Fibroblast of pulmonary artery (primary cell): ENCODE measurements at places on chromosomes 5 and 9.

DNA sequence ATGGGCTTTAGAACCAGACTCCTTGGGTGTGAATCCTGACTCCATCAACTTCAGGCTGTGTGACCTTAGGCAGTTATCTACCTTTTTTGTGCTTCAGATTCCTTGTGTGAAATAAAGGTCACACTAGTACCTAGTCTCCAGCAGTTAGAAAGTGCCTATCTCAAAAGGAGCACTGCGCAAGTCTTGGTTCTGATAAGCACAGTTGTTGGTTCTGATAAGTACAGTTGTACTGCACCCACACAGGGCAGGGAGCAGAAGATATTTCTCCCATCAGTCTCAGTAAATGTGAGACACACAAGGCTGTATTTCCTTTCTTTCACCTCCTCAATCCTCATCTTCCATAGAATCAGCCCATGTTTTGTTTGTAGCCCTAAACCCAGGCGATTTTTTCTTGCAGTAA is 116.6 kb upstream of the DPYSL3 start:
- no peak for DNase-seq

GRCh38 chr5:132262882-132263547 is 5.5 kb downstream of the PDLIM4 start:
- DNase-seq: no peak

- DNase-seq: no peak
These were observed 23.1 kb downstream of the FAT2 start for GRCh38 chr5:151568036-151568435.

- DNase-seq: no peak
These were observed 385.0 kb upstream of the TRPC7 start for GRCh38 chr5:136750224-136750862.

DNA sequence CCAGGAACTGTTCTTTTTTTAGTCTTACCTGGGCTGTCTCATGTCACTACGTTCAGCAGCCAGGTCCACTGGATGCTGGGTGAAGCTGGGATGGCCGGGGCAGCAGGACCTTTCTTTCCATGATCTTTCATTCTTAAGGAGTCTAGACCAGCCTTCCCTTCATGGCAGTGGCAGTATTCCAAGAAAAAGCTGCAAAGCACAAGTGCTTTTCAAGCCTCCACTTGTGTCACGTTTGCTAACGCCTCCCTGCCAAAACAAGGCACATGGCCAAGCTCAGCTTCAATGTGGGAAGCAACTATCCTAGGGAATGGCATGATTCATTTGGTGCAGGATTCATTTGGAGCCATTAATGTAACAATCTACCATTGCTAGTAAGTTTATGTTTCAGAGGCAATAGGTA is 94.8 kb downstream of the RCL1 start:
- DNase-seq: peak; percentile 50

DNA sequence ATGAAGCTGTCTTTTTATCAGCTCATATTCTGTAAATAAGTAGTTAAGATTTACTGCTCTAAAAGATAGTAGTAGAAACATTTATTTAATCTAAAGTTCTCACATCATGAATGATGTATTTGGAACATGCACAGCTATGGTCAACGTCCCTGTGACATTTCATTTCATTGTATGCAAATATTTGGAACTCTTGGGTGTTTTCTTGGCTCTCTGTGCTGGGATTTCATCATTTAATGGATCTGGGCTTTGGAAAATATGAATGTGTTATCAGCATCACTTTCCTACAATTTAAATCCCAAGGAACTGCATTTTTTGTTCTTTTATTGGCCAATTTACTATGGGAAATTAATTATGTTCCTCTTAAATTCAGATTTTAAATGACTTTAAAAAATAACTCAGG is 462.9 kb downstream of the SEMA5A start:
- DNase-seq: peak; percentile 57

- DNase-seq: no peak
These were observed 2.6 kb downstream of the NOTCH1 start for GRCh38 chr9:136543280-136543679.

- peak; percentile 9 for DNase-seq
These were observed 147.5 kb downstream of the CSNK1G3 start for GRCh38 chr5:123659495-123659894.

DNA sequence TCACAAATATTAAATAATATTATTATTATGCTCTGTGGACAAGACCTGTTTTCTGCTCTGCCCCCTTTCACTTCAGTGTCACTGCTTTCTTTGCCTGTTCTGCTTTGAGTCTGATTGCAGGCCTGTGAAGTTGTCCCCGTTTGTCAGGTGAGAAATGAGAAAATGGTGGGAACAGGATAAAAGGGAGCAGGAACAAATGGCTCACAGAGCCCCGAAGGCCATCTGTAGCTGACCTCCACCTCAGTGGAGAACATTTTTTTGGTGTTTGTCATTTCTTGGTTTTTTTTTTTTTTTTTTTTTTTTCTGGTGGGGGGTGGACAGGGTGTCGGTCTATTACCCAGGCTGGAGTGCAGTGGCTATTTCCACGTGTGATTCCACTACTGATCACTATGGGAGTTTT is 13.2 kb upstream of the S100Z start:
- DNase-seq: no peak

DNA sequence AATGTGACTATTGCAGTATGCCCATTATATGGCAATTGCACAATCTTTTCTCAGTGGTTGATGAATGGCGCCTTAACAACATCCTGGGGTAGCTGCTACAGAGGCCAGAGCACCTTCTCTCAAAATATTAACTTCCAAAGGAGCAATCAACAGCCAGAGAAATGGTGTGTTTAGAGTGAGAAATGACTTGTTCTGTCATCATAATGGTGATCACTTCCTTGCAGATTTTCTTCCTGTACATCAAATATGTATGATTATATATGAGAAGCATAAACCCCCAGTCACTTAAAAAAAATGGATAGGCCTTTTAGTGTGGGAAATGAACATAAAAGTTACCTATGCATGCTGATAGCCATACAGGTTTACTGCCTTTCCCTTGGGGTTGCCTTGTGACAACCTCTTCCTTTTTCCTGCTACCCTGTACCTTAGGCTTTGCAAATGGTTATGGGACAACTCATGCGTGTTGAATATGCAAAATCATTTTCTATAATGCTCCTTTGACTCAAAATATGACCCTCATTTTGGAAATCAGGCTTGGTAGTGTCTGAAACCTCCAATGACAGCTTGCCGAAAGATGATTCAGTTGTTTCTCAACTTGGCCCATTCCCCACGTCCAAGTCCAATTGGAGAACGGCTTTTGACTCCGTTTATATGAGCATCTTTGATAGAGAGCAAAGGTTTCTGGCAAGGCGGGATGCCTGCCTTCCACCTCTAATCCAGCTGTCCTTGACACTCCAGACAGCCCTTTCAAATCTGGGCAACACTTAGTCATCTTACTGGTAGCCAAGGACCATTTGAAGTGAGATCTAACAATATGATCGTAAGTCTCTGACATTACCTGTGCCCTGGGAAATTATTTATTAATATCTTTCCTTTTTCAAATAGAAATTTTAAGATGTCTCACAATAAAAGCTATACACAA is 69.3 kb downstream of the SLC1A1 start:
- DNase-seq: no peak

DNA sequence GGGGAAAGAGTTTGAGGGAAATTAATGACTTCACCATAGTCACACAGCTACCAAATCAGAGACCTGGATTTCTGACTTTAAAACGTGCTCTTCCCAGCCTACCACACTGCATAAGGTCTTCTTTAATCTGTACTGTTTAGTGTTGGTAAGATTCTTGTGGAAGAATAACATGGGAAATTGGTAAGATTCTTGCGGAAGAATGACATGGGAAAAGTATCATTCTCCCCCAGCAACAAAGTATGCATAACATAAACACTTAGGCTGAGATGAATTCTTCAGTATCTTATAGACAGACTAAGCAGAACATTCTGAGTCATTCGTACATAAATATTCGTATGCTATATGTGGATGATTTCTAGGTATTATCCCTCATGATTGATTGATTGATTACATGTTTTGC is 170.4 kb downstream of the FOCAD start:
- peak; percentile 60 for DNase-seq

- no peak for DNase-seq
These were observed 356.9 kb downstream of the CSNK1G3 start for GRCh38 chr5:123868881-123869280.

- DNase-seq: no peak
These were observed 2.2 kb downstream of the PLCXD3 start for GRCh38 chr5:41508186-41508585.

DNA sequence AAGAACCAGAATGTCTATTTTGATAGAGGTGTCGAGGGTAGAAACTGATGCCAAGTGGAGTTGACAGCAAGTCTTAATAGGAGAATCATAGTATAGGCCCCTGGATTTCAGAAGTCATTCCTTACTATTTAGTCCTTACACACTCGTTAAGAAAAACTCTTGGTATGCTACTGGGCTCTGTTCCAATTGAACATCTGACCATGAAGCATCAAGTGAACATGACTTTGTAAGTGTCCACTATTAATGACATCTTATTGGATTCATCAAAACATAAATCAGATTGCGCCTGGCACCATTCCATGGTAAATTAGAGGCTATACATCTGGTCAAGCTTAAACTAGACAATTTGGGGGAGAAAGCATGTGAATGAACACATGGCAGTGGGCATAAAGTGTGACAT is 1056.5 kb upstream of the EDIL3 start:
- no peak for DNase-seq

- DNase-seq: no peak
These were observed 2.6 kb downstream of the RAB24 start for GRCh38 chr5:177300951-177301350.

- DNase-seq: peak; percentile 31
These were observed 54.5 kb upstream of the FST start for GRCh38 chr5:53425687-53426511.

- no peak for DNase-seq
These were observed 717.3 kb upstream of the CHD1 start for GRCh38 chr5:99646011-99646647.

GRCh38 chr5:171575808-171576207 is 156.4 kb downstream of the FGF18 start:
- DNase-seq: no peak
